NCI-H526 treated with DMSO at 0.1 percent for 48 hours (cell line): ENCODE measurements at places on chromosomes 2 and 18.

GRCh38 chr18:57447154-57447621 is 12.0 kb downstream of the ONECUT2 start:
- no peak for DNase-seq

GRCh38 chr18:45938488-45938935 is 28.6 kb downstream of the EPG5 start:
- DNase-seq: no peak

DNA sequence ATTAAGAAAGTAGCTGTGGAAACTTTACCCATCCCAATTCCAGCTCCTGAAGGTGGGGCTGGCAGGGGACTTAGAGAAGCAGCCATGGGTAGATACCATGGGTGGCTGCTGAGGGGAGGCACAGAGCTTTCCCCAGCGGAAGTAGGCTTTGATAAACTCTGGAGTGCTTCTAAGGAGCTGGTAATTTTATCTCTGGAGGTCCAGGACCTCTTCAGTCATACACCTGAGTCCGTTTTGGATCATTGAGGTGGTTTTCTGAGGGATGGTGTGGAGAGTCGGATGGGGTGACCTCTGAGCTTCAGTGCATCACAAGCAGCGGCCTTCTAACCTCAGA is 36.7 kb upstream of the BMP10 start:
- DNase-seq: no peak

GRCh38 chr2:36376319-36376765 is 20.8 kb downstream of the CRIM1 start:
- DNase-seq: peak; percentile 56

DNA sequence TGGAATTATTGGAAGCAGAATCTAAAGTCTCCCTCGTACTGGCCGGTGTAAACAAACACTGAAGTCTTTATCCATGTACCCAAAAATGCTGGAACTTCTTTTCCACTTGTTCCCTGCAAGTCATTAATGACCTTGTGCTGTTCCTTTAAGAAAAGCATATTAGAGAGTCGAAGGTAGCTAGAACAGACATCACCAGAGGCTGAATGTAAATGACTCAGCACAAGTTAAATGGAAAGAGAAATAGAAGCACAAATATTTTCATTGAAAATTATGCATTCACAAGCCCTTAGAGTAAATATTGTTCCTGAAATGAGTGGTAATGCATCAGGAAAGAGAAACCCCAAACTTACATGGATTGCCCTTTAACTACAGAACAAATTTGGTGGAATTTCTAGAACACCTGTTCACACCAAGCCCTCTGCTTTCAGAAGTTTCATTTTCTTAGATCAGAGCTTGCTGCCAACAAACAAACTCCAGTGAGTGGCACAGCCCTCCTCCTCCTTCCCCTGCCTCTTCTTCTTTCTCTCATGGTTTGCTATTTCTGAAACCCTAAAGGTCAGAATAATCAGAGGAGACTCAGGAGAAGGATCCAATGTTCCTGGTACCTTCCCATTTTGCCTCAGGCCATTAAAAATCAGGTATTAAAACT is 264.3 kb downstream of the TXNL1 start:
- no peak for DNase-seq

GRCh38 chr18:10585260-10585659 is 59.4 kb downstream of the NAPG start:
- DNase-seq: no peak

GRCh38 chr2:159953136-159953823 is 109.1 kb downstream of the PLA2R1 start:
- DNase-seq: no peak

DNA sequence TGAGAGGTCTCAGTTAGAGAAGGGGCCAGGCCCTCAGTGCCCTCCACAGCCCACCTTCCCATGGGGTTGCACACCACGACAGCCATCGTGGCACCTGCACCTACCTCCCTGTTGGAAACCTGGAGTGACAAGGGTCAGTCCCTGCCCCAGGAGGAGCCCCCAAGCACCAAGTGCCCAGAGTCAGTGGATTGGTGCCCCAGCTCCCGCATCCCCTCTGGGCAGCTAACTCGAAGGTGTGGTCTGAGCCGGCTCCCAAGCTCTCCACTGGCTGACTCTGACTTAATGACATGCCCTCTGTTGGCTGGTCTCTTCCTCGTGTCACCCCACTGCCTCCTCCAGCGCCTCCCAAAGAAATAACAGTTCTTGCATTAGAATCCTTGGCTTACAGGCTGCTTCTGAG is 116.4 kb downstream of the NDUFA10 start:
- DNase-seq: no peak

DNA sequence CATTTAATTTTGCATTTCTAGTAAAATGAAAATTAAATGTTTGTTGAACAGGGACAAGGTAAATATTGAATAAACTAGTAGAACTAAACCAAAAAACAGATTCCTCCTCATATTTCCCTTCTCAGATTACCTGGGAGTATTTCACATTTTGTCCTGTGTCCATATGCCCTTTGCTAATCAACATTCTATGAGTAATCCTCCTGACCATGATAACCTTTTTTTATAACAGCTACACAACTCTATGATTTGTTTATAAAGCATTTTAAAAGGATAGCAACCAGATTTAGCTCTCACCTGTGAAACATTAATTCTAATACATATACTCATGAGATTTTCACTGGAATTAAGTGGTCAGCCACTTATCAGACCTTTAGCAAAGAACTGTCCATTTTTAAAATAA is 7.1 kb upstream of the DSG2 start:
- DNase-seq: no peak

DNA sequence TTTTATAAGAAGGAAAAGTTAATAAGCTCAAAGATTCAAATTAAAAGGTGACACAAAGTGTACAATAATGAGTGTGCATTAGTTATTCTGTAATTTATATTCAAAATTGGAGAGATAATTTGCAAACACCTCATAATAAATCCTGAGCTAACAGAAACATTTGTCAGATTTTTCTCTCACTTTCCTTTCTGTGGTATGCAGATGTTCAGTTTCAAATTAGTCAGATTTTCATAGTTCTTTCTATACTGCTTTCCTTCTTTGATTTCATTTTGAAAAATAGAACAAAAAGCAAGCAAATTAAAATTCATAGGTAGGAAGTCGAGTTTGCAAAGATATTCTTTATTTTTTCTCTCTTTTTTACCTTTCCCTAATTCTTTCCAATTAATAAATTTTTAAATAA is 1420.1 kb upstream of the NXPH2 start:
- no peak for DNase-seq

- DNase-seq: no peak
Measured at GRCh38 chr2:173659509-173659908, 304.8 kb downstream of the CDCA7 start.

DNA sequence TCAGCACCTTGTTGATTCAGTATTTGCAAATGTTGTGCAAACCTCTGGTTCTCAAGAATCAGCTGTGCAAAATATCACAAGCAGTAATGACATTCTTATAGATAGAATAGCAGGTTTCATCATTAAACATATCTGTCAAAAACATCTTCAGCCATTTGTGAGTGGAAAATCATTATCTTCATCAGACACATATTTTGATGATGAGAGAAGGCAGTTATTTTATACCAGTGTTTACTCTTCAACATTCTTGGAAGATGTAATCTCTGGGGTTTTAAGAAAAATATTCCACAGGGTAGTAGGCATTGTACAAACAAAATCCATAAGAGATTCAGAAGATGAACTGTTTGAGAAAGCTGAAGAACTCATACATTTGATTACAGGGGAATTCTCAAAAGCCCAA is 64.3 kb downstream of the FSIP2 start:
- no peak for DNase-seq
